ENCODE measurements at places on chromosomes 3 and 15. TPM values are rescaled to one million over a fixed set of nuclear protein-coding genes. Genes with fewer than 3 reads are reported as not detected.

DNA sequence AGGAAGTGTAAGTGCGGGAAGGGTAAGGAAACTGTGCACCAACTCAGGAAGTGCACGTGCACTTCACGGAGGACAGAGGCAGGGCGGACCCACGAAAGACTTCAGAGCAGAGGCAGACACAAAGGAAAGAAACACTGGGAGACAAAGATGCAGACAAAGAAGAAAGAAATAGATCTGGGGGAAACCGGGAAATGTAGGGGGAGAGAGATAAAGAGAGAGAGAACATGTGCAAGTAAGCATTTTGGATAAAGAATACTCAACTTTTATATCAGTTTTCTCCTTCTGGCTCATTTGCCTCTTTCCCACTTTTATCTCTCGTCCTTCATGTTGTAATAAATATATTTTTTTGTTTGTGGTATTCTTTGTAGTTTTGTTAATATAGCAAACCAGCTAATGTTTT, 204.2 kb downstream of the WDR72 start:
- no peak overlapping the region for H3K4me3 ChIP-seq
- DNase-seq: no peak
- H3K36me3 ChIP-seq: no peaks in the 10 kb centered on the region
- no peaks in the 10 kb centered on the region for H3K27me3 ChIP-seq
- no peaks in the 10 kb centered on the region for H3K4me1 ChIP-seq

Gene OR5H1
- total RNA-seq: not detected

DNA sequence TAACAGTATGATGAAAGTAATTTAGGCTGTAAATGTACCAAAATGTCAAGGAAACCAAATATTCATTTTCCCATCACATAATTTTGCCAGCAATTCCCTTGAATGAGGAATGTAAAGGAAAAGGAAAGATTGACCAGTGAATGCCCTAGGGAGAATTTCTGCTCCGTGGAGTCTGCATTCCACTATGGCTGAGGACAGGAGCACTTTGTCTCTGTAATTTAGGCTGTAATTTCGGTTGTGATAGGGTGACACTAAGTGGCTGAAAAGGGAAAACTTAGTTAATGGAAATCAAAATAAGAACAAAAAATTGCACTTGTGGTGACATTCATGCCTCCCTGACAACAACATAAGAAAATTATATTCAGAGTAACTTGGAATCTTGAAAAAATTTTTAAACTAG, 8.3 kb upstream of the TMEM207 start:
- no peaks in the 10 kb centered on the region for H3K4me1 ChIP-seq
- H3K27me3 ChIP-seq: peaks cover 11% of the 10 kb centered on the region
- no peak overlapping the region for H3K4me3 ChIP-seq
- H3K27ac ChIP-seq: no peak overlapping the region
- H3K36me3 ChIP-seq: no peaks in the 10 kb centered on the region

DNA sequence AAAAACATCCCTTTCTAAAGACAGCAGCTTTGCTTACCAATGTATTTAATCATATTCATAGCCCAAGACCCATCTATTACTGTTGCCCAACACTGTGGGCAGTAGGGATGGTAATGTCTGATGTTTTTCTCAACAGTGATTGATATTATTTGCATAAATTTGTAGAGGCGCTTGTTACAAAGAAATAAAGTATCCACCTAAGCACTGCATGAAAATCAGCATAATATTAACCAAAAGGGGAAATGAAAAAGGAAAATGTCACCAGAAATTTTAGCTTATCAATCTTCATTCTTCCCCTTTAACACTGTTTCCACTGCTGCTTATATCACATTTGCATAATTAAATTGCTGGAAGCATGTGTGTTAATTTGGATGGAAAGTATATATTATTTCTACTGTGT, 140.5 kb downstream of the CTNNB1 start:
- H3K27ac ChIP-seq: no peak overlapping the region
- H3K27me3 ChIP-seq: no peaks in the 10 kb centered on the region
- H3K4me1 ChIP-seq: no peaks in the 10 kb centered on the region
- H3K4me3 ChIP-seq: no peak overlapping the region
- H3K36me3 ChIP-seq: no peaks in the 10 kb centered on the region

Gene DALRD3
- total RNA-seq: 24.5 TPM

Gene IQCF5
- total RNA-seq: not detected

Gene SLC24A5
- not detected for total RNA-seq

DNA sequence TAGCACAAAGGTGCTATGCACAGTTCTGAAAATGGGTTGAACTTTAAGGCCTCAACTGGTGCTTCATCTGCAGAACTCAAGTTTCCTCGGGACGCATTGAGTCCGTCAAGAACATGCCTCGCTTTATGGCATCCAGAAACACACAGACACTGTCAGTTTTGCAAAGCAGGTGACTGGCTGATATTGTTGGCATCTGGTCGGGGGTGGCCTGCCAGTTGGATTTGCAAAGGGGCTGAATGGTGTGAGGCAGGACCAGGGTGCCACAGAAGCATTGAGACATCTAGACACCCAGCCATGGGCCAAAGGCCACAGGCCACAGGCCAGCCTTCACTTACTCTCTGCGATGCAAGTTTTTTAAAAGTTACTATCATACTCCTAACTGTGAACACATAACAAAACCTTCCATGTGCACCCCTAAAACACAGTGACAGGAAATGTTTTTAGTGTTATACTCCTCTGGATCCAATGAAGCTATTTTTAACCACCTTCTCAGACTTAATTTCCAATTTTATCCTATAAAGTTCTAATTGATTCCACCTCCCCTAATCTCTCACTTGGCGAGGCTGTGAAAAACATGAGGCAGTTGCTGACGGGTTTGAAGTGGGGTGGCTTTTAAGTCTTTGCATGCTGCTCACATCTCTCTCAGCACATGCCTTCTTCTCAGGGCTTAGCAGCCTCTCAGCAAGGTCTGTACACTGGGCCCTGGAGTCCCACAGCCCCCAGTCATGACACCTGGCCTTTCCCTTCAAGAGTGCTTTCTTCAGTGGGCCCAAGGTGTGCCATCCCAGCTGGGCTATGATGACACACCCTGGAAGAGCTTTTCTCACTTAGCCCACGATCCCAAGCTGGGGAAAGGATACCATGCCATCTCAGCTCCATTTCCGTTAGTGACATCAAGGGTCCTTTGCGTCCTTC, 38.5 kb upstream of the DUSP7 start:
- H3K4me3 ChIP-seq: no peak overlapping the region
- no peaks in the 10 kb centered on the region for H3K4me1 ChIP-seq
- no peak overlapping the region for H3K27ac ChIP-seq
- peaks cover 7% of the 10 kb centered on the region for H3K36me3 ChIP-seq

Gene CCDC191
- 2.6 TPM for total RNA-seq

DNA sequence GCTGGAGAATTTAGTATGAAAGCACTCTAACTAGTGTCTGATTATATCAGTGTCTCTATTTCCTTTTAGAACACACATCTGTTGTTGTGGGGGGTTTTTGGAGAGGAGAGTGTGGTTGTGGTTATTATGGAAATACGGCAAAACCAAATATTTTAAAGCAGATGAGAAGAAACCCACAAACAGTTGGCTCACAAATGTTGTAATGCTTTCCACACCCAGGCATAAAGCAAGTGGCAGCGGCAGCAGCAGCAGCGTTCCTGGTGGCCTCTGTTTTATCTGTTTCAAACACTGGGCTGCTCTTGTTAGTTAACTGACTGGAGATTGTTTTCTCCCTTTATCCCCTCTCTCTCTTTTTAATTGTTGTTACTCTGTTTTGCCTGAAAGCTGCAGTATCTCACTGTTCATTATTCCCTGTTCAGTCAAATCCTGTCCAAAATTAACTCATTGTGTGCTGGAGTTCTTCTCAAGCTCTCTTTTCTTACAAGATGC, 1045.5 kb upstream of the NR2F2 start:
- no peaks in the 10 kb centered on the region for H3K36me3 ChIP-seq
- peaks cover 14% of the 10 kb centered on the region for H3K4me1 ChIP-seq
- H3K27ac ChIP-seq: peak overlapping the region; percentile 57
- no peak overlapping the region for H3K4me3 ChIP-seq
- no peaks in the 10 kb centered on the region for H3K27me3 ChIP-seq

DNA sequence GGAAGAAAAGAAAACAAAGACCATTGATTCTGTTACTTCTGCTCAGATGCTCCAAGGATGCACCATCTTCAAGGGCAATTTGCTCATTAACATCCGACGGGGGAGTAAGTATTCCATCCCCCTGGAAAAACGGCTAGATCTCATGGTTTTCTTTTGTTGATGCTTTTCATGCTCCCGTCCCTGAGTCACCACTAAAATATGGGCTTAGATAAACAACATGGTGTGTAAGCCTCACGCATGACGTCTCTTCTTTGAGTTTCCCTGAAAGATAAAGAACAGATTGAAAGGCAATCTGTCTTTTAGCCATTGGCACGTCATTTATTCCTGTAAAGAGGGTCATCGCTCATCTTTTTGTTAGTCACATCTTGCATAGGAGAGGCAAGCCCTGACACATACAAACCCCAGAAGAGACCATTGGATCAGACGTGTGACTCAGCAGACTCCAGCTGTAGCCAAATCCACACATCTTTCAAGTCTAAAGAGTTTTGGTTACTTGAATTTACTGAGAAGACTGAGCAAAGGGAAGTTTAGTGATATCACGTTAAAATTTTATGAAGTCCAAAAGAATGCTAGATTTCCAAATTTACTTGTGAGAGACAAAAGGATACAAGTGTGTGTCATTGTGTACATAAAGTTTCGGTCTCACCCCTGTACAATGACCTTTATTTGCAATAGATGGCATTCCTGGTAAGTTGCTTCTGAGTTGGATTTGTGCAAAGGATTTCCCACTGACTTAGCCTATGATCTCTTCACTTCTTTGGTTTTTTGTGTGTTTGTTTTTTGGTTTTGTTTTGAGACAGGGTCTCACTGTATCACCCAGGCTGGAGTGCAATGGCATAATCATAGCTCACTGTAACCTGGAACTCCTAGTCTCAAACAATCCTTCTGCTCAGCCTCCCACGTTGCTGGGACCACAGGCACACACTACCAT, 110.5 kb downstream of the PGPEP1L start:
- H3K36me3 ChIP-seq: no peaks in the 10 kb centered on the region
- no peak overlapping the region for H3K4me3 ChIP-seq
- peaks cover 9% of the 10 kb centered on the region for H3K4me1 ChIP-seq
- DNase-seq: no peak
- H3K27me3 ChIP-seq: no peaks in the 10 kb centered on the region
- no peak overlapping the region for H3K27ac ChIP-seq

- H3K36me3 ChIP-seq: no peaks in the 10 kb centered on the region
- no peaks in the 10 kb centered on the region for H3K4me1 ChIP-seq
- H3K4me3 ChIP-seq: no peak overlapping the region
- H3K27ac ChIP-seq: no peak overlapping the region
- no peaks in the 10 kb centered on the region for H3K27me3 ChIP-seq
- no peak for DNase-seq
Observed at GRCh38 chr15:96756146-96756545, 425.6 kb downstream of the NR2F2 start.

Gene MCF2L2
- total RNA-seq: 7.0 TPM

- H3K4me3 ChIP-seq: no peak overlapping the region
- H3K36me3 ChIP-seq: no peaks in the 10 kb centered on the region
- DNase-seq: no peak
- H3K4me1 ChIP-seq: peaks cover 9% of the 10 kb centered on the region
Observed at GRCh38 chr3:107993771-107994170, 97.1 kb downstream of the CD47 start.

GRCh38 chr15:49570672-49571071, 49.9 kb downstream of the FAM227B start:
- no peak overlapping the region for H3K4me3 ChIP-seq
- no peak for DNase-seq
- H3K27me3 ChIP-seq: peaks cover 3% of the 10 kb centered on the region

Gene CCDC54
- total RNA-seq: not detected

GRCh38 chr3:185561374-185561943, 9.1 kb upstream of the LIPH start:
- no peak overlapping the region for H3K27ac ChIP-seq
- H3K4me3 ChIP-seq: no peak overlapping the region
- peaks cover 12% of the 10 kb centered on the region for H3K4me1 ChIP-seq
- no peak for DNase-seq
- no peaks in the 10 kb centered on the region for H3K36me3 ChIP-seq
- peaks cover 6% of the 10 kb centered on the region for H3K27me3 ChIP-seq

Gene HESX1
- total RNA-seq: 0.23 TPM

- DNase-seq: no peak
- H3K36me3 ChIP-seq: no peaks in the 10 kb centered on the region
- no peak overlapping the region for H3K27ac ChIP-seq
- H3K4me3 ChIP-seq: no peak overlapping the region
- H3K27me3 ChIP-seq: peaks cover 18% of the 10 kb centered on the region
- peaks cover 3% of the 10 kb centered on the region for H3K4me1 ChIP-seq
Observed at GRCh38 chr15:33107950-33108349, 86.6 kb downstream of the FMN1 start.

Gene DUOX1
- total RNA-seq: 0.08 TPM

DNA sequence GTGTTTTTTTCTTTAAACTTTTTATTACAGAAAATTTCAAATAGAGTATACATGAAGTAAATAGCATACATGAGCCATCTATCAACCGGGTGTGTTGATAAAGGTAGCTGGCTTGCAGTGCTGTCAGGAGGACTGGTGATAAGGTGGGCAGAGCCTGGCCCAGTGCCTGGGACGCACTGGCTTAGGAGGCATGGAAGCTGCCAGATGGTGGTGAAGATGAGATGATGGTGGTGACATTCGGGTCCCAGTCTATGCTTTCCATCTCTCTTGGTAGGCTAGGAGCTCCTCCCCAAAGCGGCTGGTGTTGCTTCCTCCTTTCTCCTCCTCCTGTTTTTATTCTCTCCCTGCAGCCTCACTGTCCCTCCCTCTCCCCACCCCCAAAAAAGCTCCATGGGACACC, 101.7 kb downstream of the ADCY5 start:
- no peak for DNase-seq
- no peak overlapping the region for H3K27ac ChIP-seq
- H3K4me1 ChIP-seq: peaks cover 13% of the 10 kb centered on the region
- H3K4me3 ChIP-seq: no peak overlapping the region

Gene LMLN
- 3.0 TPM for total RNA-seq

DNA sequence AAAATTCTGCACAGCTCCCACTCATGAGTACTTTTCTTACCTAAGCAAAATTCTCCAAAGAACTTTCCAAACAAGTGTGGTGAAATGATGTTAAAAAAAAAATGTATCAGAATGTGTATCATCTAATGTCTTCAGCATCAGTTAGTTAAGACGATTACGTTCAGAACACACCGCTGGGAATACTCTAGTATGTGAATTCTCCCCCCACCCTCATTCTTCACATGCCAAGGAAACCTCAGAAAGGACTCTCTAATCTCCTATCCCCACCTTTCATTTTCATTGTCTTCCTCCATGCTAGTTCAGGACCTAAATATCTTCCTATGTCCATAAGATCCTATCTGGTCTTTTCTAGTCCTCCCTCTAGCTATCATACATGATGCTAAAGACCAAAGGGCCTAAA, 457.4 kb downstream of the SHQ1 start:
- no peaks in the 10 kb centered on the region for H3K27me3 ChIP-seq
- peaks cover 25% of the 10 kb centered on the region for H3K4me1 ChIP-seq
- no peak overlapping the region for H3K4me3 ChIP-seq
- no peak for DNase-seq
- no peaks in the 10 kb centered on the region for H3K36me3 ChIP-seq

Gene CPEB1
- total RNA-seq: not detected
